ENCODE measurements at places on chromosomes 1 and 21.

DNA sequence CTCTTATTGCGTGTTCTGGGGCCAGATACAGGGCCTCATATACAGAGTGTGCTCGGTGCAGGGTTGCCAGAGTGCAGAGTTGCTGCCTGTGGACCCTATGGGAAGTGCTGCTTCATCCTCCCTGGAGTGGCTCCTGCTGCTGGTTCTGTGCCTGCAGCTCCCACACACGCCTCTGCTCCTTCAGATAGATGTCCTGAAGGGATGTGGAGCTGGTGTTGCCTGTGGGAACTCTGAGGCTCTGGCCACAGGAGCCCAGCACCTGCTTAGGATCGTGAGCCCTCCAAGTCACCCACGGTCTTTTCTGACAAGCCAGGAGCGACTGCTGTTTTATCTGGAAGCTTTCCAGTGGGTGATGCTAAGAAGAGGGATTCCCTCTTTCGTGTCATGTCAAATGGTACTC, 120.5 kb downstream of the CAMTA1 start:
- no peak for DNase-seq

DNA sequence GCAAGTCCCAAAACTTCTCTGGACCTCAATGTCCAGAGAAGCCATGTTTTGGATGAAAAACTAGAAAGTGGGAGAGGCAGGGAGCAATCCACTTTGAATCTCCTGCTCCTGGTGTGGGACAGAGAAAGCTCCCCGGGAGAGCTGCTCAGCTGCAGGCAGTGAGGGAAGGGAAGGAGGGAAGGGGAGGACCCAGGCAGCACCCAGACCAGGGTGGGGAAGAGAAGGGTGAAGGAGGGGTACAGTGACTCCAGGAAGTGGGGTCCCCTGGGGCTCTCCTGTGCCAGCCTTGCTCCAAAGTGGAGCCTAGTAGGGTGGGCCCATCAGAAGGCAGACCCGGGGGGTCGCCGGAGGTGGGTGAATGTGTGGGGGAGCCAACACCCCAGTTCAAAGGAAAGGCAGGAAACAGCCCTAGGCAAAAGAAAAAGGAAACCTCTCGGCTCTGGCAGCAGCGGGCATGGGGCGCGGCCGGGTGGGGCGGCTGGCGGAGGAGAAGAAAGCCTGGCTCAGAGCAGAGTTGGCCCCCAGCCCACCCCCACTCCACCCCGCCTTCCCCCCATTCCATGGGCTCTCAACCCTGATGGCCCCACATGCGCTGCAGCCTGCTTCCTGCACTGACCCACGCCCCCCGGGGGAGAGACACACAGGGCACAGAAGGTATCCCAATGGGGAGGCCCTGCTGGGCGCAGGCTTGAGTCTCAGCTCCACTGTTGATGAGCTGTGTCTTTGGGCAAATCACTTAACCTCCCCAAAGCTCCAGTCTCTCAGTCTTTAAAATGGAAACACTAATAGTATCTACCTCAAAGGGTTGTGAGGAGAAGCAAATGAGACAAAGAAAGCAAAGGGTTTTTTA, 5.7 kb downstream of the LGR6 start:
- no peak for DNase-seq

DNA sequence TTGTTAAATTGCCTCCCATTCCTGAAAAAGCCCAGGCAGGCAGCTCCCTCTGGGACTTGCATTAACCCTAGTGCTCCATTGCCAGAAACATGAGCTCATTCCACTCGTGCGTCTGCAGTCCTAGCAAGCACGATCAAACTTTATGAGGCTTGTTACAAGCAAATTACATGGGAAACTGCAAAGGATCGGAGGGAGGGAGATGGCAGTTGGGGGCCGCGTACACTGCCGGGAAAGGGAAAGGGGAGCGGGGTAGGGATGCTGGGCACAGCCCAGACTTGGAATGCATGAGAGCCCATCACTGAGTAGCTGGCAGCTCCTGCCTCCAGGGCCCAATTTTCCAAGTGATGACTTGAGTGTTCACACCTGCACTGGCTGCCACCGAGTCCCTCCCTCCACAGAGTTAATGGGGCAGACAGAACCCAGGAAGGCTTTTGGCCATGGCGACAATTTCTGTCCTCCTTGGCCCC, 169.9 kb downstream of the BRINP2 start:
- no peak for DNase-seq

- no peak for DNase-seq
Measured at GRCh38 chr1:7262611-7263010, 477.4 kb downstream of the CAMTA1 start.

- no peak for DNase-seq
Measured at GRCh38 chr1:31234123-31234708, 5.5 kb downstream of the NKAIN1 start.

GRCh38 chr1:14912839-14913481, 240.6 kb upstream of the TMEM51 start:
- no peak for DNase-seq

DNA sequence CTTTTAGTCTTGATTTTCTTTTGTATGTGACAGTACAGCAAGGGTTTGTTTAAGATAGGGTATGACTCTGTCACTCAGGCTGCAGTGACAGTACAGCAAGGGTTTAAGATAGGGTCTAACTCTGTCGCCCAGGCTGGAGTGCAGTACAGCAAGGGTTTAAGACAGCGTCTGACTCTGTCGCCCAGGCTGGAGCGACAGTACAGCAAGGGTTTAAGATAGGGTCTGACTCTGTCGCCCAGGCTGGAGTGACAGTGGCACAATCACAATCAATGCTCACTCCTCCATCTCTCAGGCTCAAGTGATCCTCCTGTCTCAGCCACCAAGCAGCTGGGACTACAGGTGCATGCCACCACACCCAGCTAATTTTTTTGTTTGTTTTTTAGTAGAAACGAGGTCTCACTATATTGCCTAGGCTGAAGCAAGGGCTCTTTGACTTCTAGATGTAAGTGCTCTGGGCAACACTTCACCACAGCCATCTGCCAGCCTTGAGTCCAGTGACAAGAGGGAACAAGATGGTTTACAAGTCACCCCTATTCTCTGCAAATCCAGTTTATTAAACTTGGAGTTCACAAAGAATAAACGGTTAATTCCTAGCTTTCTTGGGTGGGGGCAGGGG, 965 bp upstream of the SH2D5 start:
- no peak for DNase-seq

- peak; percentile 25 for DNase-seq
Measured at GRCh38 chr1:200075938-200076546, 48.5 kb downstream of the NR5A2 start.

DNA sequence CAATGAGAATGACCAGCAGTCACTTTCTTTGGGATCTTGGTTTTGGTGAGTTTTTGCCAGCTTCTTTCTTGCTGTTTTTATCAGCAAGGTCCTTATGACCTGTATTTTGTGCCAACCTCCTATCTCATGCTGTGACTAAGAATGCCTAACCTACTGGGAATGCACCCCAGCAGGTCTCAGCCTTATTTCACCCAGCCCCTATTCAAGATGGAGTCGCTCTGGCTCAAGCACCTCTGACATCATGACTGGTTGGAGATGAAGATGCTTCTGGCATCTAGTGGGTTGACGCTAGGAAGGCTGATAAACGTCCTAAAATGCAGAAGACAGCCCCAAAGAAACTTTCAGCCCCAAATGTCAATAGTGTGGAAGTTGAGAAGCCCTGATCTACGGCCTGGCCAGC, 33.6 kb upstream of the NHLH2 start:
- DNase-seq: no peak

DNA sequence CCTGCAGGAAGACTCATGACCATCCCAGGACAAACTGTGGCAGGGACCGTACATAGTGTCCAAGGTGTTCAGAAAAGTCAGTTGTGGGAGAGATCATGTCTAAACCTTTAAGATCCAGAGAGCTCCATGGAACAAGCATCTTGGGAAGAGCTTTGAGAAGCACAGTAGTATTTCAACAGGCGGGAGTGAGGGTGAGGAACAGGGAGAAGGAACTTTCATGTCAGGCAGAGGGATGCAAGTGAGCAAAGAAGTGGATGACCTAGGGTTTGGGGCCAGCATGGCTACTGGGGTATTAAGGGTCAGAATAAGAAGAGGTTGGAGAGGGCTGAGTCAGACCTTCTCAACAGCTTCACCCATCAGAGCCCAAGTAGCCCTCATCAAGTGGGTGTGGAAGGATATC, 147.9 kb upstream of the ETV3 start:
- DNase-seq: no peak

DNA sequence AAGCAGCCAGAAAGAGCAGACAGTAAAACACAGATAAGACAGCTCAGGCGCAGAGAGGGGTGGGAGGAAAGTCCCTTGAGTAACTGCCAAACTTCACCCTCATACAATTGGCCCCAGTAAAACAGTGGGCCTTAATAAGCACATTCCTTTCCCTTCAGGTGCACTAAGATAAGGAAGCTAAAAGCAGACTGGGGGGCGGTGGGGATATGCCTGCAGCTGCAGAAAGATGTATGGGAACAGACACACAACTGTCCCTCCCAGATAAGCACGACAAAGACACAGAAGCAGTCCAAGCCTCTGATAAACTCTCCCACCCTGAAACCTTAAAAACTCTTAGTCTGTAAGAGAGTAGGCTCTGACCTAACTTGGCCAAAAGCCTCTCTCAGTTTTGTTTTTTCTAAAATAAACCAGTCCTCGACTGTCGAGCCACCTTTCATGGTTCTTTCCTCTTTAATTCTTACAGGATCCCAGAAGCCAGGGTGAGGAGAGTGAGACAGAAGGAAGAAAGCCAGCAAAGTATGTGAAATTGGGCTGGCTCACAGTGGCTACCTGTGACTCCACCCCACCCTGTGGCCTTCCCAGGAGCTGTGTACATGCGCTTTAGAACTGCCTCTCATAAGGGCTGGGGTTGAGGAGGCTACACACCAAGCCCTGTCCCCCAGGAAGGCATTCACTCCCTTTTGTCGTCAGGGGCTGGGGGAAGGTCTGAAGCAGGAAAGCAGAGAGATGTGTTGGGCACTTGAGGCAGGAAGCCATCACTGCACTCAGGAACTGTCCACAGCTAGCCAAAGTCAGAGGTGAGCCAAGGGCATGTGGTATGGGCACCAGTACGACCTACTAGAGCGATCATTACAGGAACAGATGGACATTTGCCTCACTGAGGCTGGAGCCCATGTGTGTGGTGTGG, 4.6 kb downstream of the PGLYRP4 start:
- no peak for DNase-seq

DNA sequence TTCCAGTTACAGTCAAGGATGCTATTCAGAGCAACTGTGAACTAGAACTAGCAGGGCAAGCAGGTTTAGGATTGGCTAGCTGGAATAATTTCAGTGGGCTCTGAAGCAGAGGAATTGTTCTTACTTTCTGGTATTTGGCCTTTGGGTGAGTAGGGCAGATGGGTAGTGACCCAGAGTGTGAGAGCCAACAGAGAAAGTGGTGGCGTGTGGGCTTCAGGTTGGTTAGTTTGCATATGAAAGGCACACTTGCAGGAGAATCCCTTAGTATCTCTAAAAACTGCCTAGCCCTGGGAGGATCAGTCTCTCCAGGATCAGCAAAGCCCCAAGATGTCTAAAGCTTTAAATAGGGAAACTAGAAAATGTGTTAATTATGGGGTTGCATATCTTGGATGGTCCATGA, 67.6 kb upstream of the LRRC8B start:
- DNase-seq: no peak

- no peak for DNase-seq
Measured at GRCh38 chr1:210024996-210025395, 87.0 kb downstream of the SYT14 start.

DNA sequence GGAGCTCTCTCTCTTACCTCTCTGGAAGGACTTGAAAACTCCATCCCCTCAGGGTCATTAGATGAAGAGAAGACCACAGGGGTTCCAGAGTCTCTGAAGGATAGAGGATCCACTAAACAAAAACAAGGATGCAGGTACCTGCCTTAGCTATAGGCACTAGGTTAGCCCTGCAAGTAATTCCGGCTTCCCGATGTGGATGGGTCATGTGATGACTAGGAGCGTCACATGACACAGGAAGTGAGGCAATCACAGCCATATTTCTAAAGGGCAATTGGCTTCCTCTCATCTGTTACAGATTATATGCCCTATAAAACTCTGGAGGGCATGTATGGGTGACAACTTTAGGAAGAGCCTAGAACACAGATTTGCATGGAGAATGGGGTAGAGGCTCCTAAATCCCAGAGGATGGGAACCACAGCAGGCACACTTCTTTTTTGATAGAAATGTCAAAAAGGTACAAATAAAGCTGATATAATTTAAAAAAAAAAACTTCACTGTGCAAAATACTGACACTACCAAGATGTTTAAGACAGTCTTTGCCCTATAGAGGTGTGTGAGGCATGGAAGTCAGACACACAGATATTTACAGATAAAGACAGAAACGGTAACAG, 14.1 kb downstream of the ENTREP3 start:
- DNase-seq: no peak

- no peak for DNase-seq
Measured at GRCh38 chr1:148362626-148363438, 120.3 kb downstream of the PPIAL4G start.

DNA sequence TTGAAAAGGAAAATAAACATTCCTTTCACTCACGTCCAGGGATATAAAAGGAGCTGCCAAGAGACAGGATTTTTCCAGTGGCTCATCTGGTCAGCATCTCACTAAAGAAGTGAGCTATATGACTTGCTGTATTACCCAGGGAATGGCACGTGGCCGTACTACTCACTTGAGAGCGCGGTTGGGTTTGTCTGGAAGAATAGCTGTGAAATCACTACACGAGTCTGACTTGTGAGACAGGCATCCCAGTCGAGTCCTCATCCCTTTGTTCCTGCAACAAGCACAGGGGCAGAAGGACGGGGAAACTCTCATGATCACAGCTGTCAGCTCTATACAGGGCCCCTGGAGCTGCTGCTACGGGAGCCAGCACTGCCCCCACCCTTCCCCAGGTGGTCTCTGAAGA, 17.7 kb downstream of the RGS8 start:
- no peak for DNase-seq

GRCh38 chr1:67135354-67135753, 584 bp upstream of the C1orf141 start:
- no peak for DNase-seq

- DNase-seq: no peak
Measured at GRCh38 chr1:158998781-158999161, 10.9 kb upstream of the IFI16 start.

DNA sequence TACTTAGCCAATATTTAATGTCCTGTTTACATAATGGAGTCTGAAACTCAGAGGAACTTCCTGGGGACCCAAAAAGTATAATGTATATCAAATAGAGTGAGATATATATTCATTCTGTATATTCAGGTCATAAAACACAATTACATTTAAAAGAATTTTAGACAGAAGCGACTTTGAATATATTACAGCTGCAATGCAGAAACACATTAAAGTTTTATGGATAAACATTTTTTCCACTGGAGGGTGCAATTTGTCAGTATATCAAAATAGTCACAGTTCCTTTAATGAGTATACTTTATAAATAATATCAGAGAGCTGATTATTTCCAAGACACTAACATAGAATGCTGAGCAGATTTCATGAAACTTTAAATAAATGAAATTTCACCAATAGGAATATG, 43.9 kb upstream of the CRB1 start:
- no peak for DNase-seq

DNA sequence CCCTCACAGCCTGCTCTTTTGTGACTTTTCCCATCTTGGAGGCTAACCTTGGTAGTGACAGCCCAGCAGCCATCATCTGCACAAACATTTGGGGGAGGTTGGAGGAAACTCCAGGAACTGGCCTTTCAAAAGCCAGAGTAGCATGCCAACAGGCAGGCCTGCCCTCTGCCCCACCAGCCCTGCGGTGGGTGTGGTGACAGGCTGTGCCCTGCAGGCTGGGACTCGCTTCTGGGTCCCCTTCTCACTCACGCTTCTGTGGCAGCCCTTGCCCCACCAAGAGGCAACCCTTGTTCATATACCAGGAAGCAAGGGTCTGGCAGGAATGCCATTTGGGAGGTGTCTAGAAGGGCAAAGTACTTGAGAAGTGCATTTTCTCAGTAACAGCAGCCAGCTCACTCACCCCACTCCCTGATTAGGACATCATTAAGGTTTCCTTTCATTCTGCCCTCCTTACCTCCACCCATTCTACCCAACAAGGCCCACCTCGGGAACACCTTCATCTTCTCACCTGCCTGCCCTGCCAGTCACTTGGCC, 20.8 kb upstream of the FAM3B start:
- no peak for DNase-seq
